ENCODE measurements at places on chromosomes 1 and 21.

GRCh38 chr1:156655151-156655903 is 13.4 kb downstream of the BCAN start:
- no peak for DNase-seq

- DNase-seq, result peak; percentile 54
Measured at GRCh38 chr1:156813750-156814570, 2.7 kb downstream of the SH2D2A start.

- no peak for DNase-seq
Measured at GRCh38 chr1:208108646-208109330, 135.4 kb downstream of the PLXNA2 start.

- DNase-seq, result no peak
Measured at GRCh38 chr1:83555871-83556270, 443.1 kb downstream of the TTLL7 start.

GRCh38 chr21:41942457-41942856 is 11.4 kb downstream of the C2CD2 start:
- no peak for DNase-seq

GRCh38 chr1:218878369-218878768 is 295.3 kb upstream of the LYPLAL1 start:
- DNase-seq, result no peak

GRCh38 chr1:207244409-207244801 is 77.1 kb upstream of the CD55 start:
- no peak for DNase-seq

GRCh38 chr1:206446688-206447421 is 23.4 kb upstream of the IKBKE start:
- no peak for DNase-seq

Data from stimulated activated CD8-positive, alpha-beta memory T cell treated with anti-CD3 and anti-CD28 coated beads, Interleukin-2, amount 100 ng/mL, for 1 hour (primary cell).